ENCODE measurements at places on chromosomes 1 and 21.

DNA sequence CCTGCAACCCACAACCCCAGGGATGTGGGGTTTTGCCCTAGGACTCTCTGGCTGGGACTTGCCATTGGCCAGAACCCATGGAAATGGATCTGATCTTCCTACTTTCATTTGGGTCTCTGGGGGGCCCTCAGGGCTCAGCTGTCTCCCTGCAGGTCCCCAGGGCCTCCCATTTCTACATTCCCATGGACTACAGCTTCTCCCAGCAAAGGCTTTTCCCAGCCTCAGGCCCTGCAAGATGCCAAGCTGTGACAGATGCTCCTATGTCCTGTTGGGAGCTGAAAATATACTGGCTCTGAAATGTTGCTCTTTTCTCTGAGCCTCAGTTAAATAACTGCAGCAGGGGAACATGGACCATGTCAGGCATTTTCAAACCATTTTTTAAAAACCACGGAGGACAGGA is 99.5 kb upstream of the IGSF21 start:
- DNase-seq = no peak

GRCh38 chr21:40143822-40144525 is 276.7 kb downstream of the PCP4 start:
- DNase-seq = peak; percentile 87

GRCh38 chr21:44427241-44428120 is 27.8 kb upstream of the LRRC3 start:
- DNase-seq = no peak

GRCh38 chr21:41611966-41612606 is 104.1 kb upstream of the TMPRSS2 start:
- DNase-seq = peak; percentile 64

- peak; percentile 84 for DNase-seq
These were observed 9.6 kb upstream of the TNFRSF25 start for GRCh38 chr1:6475381-6476133.

- no peak for DNase-seq
These were observed 55.2 kb downstream of the PCNX2 start for GRCh38 chr1:233240371-233240770.

DNA sequence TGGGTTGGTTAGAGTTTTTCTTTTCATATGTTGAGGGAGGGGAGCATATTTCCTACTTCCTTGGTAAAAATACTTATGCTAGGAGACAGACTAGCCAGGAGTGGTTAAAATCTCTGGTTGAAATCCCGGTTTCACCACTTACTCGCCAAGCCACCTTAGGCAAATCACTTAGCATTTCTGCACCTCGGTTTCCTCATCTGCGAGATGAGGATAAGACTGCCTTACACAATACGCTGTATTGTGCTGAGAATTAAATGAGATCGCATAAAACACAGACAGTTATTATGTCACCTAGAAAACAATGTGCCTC is 1.4 kb downstream of the IFFO2 start:
- DNase-seq = no peak

- no peak for DNase-seq
These were observed 44.1 kb upstream of the DOCK7 start for GRCh38 chr1:62732331-62732730.

GRCh38 chr1:234730770-234731568 is 121.0 kb upstream of the IRF2BP2 start:
- DNase-seq = no peak

GRCh38 chr1:168947041-168947440 is 159.4 kb upstream of the ATP1B1 start:
- DNase-seq = no peak

DNA sequence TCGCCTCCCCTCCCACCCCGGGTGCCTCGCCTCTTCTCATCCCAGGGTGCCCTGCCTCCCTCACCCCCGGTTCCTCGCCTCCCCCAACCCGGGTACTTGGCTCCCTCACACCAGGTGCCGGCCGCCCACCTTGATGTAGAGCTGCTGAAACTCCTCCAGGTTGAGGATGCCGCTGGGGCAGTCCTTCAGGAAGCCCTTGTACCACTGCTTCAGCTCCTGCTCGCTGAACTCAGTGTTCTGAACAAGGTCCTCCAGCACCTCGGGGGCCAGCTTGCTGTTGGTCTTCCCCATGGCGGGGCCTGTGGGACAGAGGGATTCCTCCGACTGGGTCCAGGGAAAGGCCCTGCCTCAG is 6.9 kb downstream of the HPCAL4 start:
- DNase-seq = no peak

GRCh38 chr1:223707256-223708000 is 4.9 kb upstream of the CAPN2 start:
- DNase-seq = peak; percentile 51

GRCh38 chr1:167776616-167777268 is 55.0 kb downstream of the MPZL1 start:
- DNase-seq = no peak

- DNase-seq = no peak
These were observed 26.4 kb downstream of the RGL1 start for GRCh38 chr1:183831311-183831710.

GRCh38 chr1:197553281-197553680 is 222.0 kb downstream of the DENND1B start:
- no peak for DNase-seq

GRCh38 chr1:65813956-65814355 is 21.3 kb downstream of the PDE4B start:
- no peak for DNase-seq

- no peak for DNase-seq
These were observed 49.5 kb downstream of the OLFML2B start for GRCh38 chr1:161973924-161974845.

GRCh38 chr1:185961664-185962063 is 227.5 kb downstream of the HMCN1 start:
- no peak for DNase-seq

DNA sequence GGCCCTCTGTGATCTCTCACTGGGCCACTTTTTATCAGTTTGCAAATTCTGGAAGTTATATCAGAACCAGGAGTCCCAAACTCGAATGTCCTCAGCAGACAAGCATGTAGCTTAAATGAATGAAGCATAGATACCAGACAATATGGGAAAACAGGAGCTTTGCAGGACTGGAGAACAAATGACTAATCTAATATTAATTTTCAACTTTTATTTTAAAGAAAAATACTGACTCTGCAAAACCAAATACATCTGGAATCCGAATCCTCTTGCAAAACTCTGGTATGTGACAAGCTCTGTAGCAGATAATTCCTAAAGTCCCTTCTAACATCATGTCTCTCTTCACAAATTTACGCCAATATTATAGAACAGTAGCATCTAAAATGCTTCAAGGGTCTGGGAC is 427.4 kb downstream of the TTLL7 start:
- DNase-seq = no peak

- DNase-seq = no peak
These were observed 9.2 kb upstream of the SARS1 start for GRCh38 chr1:109204484-109204883.

DNA sequence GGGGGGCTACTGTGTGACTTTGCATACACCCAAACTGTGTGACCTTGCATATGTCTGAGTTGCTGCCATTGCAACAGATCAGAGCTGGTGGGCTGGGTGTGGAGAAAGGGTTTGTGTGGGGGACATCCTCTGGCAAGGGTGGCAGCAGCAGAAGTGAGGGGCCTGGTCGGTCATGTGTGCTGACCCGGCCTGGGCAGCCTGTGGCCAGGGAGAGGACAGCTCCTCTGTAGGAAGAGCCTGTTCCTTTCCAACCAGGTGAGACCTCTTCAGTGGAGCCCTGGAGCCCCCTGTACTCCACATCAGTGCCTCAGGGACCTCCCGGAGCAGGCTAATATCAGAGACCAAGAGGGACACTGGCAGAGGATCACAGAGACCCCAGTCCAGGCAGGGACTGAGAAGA is 8.3 kb downstream of the PCSK9 start:
- no peak for DNase-seq

DNA sequence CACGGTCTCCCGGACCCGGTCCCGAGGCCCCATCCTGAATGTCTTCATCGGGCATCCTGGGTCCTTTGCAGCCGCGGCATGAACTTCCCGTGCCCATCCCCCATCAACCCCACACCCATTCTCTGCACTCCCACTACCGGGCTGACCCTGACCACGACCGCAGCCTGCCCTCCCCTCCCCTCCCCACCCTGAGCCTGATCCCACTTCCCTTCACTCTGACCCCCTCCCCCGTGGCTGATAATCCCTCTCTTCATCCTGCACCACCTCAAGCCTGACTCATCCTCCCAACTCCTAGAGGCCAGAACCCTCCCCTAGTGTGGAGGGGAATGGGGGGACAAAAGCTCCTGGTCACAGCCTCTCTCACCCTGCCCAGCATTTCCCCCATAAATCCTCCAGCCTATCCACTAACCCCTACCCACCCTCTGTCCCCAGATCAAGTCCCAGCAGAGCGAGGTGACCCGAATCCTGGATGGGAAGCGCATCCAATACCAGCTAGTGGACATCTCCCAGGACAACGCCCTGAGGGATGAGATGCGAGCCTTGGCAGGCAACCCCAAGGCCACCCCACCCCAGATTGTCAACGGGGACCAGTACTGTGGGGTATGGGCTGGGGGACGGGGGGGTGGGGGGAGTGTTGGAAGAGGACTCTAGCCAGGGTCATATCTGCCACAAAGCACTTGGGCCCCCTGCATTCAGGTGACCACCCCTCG is 602 bp downstream of the SH3BGRL3 start:
- DNase-seq = no peak

- DNase-seq = no peak
These were observed 161.4 kb upstream of the ZRANB2 start for GRCh38 chr1:71242239-71242638.

GRCh38 chr1:203202431-203203245 is 16.1 kb upstream of the CHI3L1 start:
- no peak for DNase-seq

DNA sequence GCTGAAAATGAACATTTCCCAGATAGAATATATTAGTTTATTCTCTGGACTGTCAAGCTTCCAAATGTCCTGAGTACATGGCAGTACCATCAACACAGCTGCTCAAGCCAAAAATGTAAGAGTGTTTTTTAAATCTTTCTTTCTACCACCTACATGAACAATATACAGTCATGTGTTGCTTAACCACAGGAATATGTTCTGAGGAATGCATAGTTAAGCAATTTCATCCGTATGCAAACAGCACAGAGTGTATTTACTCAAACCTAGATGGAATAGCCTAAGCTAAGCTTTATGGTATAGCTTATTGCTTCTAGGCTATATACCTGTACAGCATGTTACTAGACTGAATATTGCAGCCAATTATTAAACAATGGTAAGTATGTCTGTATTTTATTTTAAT is 561.9 kb upstream of the ADGRL4 start:
- DNase-seq = no peak

DNA sequence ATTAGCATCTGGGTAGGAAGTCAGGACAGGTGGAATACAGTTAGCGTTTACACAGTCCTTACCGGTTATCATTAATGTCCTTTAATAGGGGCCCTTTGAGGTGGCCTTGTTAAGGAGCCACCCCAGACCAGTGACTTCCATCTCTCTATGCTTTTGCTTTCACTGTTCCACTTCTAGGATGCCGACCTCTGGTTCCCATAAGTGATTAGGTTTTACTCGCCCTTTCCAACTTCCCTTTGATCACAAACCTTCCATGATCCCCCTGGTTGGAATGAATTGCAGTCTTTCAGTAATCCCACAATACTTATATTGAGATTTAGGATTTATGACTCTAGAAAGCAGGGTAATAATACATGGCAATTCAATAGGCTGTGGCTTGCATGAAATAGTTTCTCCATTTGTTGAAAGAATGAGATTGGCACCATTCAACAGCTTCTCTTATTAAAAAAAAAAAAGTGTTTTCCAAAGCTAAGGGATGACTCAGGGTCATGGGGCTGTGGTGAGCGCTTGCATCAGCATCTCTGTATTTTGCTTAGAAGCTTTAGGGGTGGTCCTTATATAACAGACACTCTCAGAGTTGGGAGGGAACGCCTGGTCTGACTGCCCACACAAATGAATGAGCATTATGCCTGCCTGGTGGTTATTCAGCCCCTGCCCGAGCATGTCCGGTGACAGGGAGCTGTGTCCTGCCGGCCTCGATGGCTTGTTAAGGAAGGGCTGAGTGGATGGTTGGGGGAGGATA is 110.5 kb downstream of the CNIH3 start:
- no peak for DNase-seq

GRCh38 chr1:27589841-27590426 is 14.0 kb downstream of the AHDC1 start:
- DNase-seq = no peak

GRCh38 chr1:52454779-52455178 is 50.4 kb downstream of the PRPF38A start:
- no peak for DNase-seq

- no peak for DNase-seq
These were observed 7.3 kb downstream of the OR2M5 start for GRCh38 chr1:248152056-248152827.

- no peak for DNase-seq
These were observed 121.8 kb upstream of the TNFSF4 start for GRCh38 chr1:173328961-173329360.

GRCh38 chr1:35971601-35972000 is 40.7 kb downstream of the AGO3 start:
- DNase-seq = no peak

DNA sequence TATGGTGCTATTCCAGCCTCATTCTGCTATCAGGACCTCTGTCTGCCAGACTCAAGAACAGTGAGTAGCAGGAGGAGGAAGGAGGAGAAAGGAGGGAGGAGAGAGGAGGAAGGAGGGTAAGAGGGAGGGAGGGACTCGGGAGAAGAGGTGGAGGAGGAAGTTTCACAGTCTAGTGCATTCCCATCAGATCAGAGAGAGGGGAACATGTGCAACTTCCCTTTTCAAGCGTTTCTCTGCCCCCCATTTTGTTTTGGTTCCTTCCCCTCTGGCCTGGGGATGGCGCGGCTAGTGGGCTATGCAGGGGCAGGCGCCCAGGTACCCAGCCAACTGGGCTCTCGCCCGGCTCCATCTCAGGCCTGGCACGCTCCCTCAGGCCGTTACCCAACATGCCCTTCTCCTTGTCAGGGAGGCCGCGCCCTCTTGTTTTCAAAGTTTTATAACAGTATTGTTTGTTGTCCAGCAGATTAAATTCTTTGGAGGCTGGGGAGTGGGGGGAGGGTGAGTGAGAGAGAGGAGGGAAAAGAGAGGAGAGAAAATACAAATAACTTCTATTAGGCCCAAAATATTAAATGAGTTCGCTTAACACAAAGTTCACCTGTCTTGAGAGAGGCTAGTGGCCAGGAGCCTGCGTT is 56.0 kb downstream of the CD46 start:
- no peak for DNase-seq

DNA sequence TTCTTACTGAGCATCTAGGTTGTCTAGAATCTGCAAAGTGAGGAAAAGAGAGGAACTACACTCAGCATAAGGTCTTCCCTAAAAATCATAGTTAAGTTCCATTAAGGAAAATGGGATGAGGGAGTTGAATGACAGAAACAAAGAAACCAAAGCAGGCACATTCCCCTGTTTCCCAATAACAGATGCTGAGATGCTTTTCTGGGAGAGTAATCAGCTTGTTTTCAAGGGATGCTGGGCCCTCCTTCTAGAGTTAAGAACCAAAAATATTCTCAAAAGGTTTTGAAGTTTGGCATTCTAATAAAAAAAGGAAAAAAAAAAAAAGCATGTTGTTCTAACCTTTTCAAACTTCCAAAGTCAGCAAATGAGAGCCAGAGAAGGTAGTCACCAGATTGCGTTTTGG is 105.2 kb upstream of the ZNF648 start:
- no peak for DNase-seq

- peak; percentile 72 for DNase-seq
These were observed 24.7 kb upstream of the HMGN1 start for GRCh38 chr21:39373634-39374033.

All from Karpas-422 (cell line).